Kidney epithelial cell (primary cell): ENCODE measurements at places on chromosomes 2 and 18.

GRCh38 chr2:32522770-32523169, 105.1 kb upstream of the TTC27 start:
- DNase-seq, result no peak

DNA sequence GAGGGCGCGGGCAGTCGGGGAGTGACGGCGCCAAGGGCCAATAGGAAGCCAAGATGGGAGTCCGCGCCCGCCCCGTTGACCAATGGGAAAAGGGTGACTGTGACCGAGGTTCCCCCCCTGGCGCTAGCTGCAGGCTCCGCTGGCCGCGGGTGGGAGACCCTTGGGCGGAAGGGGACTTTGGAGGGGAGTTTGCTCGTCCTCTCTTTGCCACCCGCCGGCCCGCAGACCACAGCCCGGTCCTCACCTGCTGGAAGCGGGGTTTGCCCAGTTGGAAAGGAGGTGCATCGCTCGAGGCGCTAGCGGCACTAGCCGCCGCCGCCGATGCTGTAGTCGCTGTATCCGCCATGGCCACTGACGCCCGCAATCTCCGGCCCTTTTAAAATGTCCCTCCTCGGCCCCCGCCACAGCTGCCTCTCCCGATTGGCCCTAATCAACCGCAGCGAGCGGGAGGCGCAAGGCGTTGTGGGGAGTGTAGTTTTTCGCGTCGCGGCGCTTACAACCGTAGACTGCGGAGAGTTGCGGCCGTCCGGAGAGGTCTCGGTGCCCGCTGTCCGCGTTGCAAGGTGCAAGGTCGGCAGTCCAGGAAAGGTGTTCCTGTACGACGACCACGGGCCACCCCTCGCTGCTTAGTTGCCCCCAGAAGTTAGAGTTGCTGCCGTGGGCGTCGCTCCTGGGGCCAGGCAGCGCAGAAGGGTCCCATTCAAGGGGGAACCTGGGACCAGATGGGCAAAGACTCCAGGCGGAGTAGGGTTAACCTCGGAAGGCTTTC, at the start of gene SFXN5:
Gene SFXN5, minus strand, starts transcription at position 353 of the 769 bp plus-strand sequence. Its CDS starts 7 bp downstream, at position 346.
- no peak for DNase-seq

GRCh38 chr2:3823748-3824147, 120.4 kb downstream of the DCDC2C start:
- DNase-seq, result no peak

GRCh38 chr2:32758232-32758631, 130.4 kb downstream of the TTC27 start:
- DNase-seq, result no peak

- DNase-seq, result no peak
These were observed 296.7 kb downstream of the LPIN1 start for GRCh38 chr2:12043131-12043530.

- no peak for DNase-seq
These were observed 41.7 kb downstream of the RAMP1 start for GRCh38 chr2:237900891-237901831.
